Sigmoid colon (tissue), 7 donors: ENCODE measurements at places on chromosomes 7 and 10. TPM values are rescaled to one million over a fixed set of nuclear protein-coding genes. Genes with fewer than 3 reads are reported as not detected.

GRCh38 chr10:118042336-118042735 is 4.4 kb downstream of the RAB11FIP2 start:
- DNase-seq: no peak

DNA sequence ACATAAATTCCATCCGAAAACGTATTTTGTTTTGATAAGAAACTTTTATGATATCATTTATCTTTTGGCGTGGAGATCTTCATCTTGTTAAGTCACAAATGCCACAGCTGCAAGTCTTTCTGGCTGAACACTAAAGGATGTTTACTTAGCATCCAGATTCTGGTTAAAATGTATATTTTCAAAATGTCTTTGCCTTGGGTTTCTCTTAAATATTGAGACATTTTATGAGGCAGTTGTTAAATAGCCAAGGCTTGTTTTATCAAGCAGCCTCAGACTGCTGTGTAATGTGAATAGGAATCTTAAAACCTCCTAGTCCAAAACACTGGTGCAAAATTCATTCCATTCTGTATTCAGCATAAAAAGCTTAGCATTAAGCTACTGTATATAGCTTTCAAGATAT is 136.3 kb upstream of the FZD1 start:
- no peak for DNase-seq

GRCh38 chr7:111681242-111681641 is 119.0 kb upstream of the IMMP2L start:
- no peak for DNase-seq

DNA sequence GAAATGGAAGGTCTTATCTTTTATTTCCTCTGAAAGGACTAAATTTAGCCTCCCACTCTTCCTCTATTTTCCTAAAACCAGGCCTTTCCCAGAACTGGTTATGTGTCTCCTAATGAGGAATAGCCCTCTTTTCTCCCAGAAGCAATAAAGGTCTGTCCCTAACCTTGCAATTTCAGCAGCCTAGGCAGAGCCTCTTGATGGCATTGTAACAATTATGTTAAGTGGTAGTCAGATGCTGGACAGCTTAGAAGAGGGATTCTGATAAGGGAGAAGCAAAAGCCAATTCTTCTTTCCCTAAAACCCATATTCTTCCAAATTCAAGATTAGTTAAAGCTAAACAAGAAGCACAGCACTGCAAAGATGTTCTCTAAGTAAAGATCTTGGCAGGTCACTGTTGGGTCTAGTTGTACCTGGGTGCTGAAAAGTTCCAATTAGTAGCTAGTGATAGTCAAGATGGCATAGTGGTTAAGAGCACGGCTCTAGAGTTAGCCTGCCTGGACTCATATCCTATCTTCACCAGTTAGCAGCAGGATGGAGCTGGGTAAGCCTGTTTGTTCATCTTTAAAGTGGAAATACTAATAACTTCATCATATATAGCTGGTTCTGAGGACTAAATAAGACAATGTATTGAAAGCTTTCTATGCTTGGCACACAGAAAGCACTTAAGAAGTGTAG is 14.3 kb upstream of the KCNIP2 start:
- no peak for DNase-seq

- DNase-seq: no peak
Observed at GRCh38 chr10:95785942-95786669, 30.1 kb downstream of the ENTPD1 start.

DNA sequence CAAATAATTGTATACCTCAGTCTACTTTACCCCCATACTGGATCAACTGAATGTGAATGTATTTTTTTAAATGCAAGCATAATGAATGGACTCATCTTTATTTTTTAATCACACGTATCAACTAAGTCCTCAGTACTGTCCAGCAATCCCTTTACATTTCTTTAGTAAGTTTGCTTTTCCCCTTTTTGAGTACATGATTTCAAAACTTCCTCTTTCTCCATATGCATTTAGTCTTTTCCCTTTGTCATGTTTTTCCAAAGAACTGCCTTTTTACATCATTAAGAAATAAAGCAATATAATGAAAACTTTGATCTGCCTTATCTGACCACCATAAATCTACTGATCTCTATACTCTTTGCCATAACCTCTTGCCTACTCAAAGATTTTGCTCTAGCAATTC is 182.5 kb upstream of the AKR1E2 start:
- no peak for DNase-seq

The RAMP3 gene
- 57.8 TPM for total RNA-seq

The COL28A1 gene
- total RNA-seq: 25.5 TPM

The NUPR2 gene
- total RNA-seq: not detected

The TAS2R5 gene
- total RNA-seq: 1.8 TPM
